ENCODE measurements at places on chromosomes 12 and 14.
A peak's percentile ranks its signal among the peaks of the same experiment; 100 is the strongest.

GRCh38 chr12:123891516-123892179, 81.0 kb downstream of the CCDC92 start:
- no peak for DNase-seq

GRCh38 chr14:64459405-64460136, 5.7 kb upstream of the AKAP5 start:
- DNase-seq = no peak

- no peak for DNase-seq
Measured at GRCh38 chr12:95774311-95775045, 16.1 kb downstream of the NTN4 start.

DNA sequence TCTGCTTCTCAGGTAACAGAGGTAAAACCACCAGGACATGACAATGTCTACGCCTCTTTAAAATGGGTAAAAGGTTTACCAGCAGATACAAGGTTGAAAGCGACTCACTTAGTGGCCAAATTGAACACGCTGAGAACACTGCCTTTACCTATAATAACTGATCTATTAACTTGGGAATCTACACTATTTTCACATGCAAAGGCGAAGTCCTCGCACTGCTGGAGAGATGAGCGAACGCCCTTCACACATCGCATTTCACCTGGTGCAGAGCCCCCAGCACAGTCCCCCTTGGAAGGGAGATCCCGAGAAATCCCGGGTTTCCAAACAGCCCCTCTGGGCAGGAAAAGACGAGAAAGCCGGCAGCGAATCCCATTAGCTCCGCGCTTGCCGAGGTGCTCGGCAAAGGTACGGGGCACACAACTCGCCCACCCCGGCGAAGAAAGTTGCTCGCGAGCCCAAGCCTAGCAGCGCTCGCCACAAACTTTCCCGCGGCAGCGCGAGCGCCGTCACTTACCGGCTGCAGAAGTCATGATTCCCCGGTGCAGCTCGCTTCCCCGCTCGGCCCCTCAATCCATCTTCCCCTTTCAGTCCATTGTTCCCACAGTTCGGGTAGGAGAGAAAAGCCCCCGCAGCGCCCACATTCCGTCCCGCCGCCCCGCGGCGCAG, 423 bp downstream of the FGD6 start:
- DNase-seq = peak; percentile 16

DNA sequence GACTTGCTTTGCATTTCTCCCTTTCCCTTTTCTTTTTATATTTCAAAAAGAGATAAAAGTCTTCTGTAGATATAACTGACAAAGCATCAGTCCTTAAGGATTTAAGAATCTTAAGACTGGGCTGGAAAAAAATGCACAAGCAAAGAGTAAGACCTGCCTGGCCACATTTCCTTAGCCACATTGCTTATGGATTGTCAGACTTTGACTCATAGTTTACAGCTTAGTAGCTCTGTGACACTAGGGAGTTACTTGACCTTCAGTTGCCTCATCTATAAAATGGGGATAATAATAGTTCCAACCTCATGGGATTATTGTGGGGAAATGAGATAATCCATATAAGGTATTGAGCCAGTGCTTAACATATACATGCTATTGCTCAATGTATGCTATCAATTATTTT, 66.4 kb upstream of the STK38L start:
- DNase-seq = no peak

- no peak for DNase-seq
Measured at GRCh38 chr12:125381373-125381772, 316.1 kb downstream of the AACS start.

DNA sequence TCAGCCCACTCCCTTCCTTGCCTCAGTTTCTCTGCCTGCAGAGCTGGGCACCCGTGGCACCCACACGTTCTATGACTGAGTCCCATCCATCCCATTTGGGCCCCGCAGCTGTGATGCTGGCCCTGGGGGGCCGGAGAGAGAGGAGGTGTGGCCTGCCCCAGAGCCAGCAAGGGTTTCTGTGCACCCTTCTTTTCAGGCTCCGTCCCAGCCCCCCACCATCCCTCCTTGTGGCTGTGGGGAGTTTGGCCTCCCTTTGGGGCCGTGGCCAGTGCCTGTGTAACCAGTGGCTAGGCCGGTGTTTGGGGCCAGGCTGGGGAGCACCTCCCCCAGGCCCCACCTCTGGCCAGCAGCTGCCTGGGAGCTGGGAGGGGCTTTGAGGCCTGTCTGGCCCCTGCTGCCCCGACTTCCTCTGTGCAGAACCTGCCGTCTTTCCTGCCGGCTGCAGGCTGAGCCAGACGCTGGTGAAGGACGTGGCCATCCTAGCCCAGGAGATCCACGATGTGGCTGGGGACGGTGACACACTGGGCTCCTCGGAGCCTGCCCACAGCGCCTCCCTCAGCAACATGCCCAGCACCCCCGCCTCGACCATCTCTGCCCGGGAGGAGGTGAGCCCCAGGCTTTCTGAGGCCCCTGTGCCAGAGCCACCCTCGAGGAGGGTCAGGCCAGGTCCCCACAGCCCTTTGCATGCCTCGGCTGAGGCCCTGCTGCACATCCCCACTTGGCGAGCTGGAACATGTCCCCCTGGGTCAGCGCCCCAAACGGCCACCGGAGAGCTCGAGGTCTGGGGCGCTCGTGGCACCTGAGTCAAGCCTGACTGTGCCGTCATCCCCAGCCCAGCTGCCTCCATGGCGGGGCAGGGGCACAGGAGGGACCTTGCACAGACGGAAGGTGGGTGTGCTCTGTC, 27.7 kb downstream of the CEP170B start:
- no peak for DNase-seq

GRCh38 chr12:55724226-55724939, 4.2 kb downstream of the RDH5 start:
- DNase-seq = peak; percentile 66

DNA sequence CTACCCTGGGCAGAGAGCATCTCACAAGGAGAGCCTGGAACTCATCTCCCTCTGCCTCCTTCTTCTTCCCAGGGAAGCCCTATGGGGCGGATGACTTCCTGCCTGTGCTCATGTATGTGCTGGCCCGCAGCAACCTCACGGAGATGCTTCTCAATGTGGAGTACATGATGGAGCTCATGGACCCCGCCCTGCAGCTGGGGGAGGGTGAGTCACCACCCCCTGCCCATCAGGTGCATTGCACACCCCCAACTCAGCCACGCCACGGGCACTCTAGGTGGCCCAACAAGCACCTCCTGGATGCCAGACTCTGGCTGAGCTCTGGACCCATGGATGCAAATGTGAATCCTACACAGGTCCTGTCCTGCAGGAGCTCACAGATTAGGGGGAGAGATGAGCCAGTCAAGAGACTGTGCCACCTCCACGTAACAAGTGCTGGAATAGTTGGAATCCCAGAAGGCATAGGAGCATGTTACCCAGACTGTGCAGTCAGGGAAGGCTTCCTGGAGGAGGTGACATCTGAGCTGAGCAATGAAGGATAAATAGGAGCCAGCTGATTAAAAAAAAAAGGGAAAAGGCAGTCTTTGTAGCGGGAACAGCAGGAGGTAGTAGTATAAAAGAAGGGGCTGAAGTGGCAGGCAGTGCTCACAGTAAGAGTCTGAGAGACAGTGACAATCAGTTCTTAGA, 71.9 kb downstream of the LGMN start:
- DNase-seq = no peak

- no peak for DNase-seq
Measured at GRCh38 chr14:75570797-75571196, 7.6 kb upstream of the FLVCR2 start.

DNA sequence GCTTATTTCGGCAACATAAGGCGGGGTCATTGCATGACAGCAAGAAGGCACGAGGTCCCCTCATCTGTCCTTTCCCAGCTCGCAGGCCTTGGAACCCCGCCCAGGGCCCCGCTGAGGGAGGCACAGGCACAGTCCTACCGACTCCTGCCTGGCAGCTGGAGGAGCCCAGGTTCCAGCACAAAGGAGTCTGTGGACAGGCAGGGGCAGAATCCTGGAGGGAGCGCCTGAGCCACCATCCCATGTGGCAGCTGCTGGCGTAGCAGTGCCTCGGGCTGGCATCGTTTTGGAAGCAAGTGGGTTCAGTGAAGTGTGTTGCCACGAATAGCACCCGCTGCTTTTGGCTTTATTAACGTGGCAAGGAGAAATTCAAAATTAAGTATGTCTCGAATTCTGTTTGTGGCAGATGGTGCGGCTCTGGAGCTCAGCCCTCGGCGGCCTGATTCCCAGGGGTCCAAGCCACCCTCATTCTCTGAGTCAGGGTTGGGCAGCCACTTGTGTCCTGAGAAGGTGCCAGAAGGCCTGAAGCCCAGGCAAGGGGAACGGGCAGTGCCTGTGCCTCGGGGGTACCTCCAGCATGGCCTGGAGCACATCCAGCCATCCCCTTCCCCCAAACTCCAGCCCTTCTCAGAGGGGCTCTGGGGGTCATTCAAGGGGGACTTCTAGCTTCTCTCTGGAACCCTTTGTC, 35.9 kb downstream of the SLC8B1 start:
- DNase-seq = no peak

DNA sequence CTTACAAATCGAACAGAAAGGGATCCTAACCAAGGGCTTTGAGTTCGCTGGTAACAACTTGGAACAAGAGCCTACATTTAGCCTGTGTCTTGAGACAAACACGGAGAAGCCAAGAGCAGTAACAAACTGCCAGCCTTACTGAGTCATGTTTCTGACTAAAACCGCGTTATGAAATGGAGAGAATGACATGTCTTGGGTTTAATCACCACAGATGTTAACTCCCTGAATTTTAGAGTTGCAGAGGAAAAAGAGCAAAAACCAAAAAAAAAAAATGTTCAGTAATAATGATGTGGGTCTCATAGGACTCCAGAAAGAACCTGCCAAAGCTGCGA, 1.0 kb downstream of the BLTP3B start:
- peak; percentile 81 for DNase-seq

DNA sequence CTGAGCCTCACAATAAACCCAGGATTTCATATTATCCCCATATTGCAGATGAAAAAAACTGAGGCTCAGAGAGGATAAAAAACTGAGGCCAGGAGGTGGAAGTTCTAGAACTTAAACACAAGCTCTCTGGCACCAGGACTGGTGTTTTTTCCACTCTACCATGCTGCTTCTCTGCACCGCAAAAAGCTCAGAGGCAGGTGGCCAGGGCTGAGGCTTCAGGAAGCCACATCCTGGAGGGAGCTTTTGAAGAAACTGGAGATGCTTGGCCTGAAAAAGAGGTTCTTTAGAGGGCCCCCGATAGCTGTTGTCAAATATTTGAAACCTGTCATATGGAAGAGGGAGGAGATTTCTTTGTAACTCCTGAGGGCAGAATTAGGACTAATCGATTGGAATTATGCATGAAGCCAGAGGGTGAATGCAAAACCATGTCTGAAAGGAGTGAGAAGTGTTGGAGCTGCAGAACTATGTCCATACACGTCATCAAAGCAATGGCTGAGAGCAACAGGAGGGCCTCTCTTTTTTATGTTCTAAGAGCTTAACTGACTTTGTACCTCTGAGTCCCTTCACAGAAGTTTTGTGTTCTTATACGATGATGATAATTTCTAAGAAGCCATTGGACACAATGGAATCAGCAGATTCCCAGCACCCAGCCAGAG, 448.6 kb downstream of the FUT8 start:
- peak; percentile 24 for DNase-seq

DNA sequence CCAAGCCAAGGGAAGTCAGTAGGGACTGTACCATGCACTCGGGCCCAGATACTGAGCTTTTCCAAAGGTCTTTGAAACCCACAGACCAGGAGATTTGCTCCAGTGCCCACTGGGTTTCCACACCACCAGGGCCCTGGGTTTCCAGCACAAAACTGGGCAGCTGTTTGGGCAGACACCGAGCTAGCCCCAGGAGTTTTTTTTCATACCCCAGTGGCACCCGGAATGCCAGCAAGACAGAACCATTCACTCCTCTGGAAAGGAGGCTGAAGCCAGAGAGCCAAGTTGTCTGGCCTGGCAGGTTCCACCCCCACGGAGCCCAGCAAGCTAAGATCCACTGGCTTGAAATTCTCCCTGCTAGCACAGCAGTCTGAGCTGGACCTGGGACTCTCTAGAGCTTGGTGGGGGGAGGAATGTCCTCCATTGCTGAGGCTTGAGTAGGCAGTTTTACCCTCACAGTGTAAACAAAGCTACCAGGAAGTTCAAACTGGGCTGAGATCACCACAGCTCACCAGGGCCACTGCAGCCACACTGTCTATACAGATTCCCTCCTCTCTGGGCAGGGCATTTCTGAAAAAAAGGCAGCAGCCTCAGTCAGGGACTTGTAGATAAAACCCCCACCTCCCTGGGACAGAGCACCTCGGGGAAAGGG, 793.7 kb downstream of the RPS29 start:
- DNase-seq = no peak

DNA sequence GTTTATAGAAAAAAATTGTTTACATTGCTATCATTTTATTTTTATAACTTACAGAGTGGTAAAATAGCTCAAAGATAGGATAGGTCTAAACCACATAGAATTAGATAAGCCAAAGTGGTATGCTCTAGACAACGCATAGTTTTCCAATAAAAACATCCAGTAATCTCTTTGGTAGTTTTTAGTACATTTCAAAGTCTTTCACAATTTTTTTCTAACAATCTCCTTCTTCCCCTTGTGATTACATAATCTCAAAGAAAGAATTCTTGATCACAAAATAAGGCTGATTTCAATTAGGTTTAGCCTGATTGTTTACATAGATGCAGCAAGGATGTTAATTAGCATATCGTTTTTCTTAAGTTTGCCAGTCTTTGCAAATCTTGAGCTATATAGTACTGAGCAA, 460.0 kb downstream of the FUT8 start:
- DNase-seq = no peak

DNA sequence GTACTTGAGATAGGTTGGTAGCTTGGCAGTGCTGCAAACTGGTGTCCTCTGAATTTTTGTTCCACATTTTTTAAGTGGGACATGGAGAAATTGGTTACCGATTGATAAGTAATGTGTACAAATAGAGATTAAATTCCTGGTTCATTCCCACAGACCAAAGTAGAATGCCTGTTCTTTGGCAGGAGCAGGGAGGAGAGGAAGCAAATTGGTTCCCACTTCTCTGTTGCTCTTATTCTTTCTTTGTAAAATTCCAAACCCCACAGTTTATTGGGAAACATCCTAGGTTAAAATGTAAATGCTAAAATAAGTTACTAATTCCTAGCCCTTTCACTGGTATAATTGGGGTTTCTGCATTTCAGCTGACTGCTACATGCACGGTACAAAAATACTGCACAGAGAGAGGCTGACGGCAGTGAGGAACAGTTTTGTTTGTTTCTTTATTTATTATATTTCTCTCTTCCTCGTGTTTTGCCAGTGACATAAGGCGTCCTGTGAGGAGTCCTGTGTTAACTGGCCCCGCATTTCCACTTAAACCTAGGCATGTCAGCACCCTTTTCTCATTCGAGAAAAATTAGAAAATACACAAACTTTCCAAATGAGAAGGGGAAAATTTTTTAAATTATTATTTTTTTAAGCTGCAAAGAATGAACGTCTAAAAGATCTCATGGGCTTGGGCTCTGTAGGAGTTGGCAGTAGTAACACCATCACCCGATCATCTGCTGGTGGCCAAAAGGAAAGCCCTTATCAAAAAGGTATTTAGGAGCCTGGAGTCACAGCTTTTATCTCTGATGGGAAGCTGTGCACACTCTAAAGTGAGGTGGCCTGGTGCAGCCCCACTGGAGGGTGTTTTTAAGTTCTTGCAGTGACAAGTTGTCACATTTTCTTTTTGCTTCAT, 25.4 kb upstream of the BCL7A start:
- no peak for DNase-seq

- DNase-seq = no peak
Measured at GRCh38 chr14:77180726-77181602, 634 bp upstream of the TMEM63C start.

- DNase-seq = no peak
Measured at GRCh38 chr12:91331371-91331770, 148.8 kb upstream of the DCN start.

- no peak for DNase-seq
Measured at GRCh38 chr14:38080696-38081095, 127.0 kb upstream of the SSTR1 start.

Data from CD4-positive, alpha-beta T cell treated with Interleukin-4 for 4 hours (primary cell).